ENCODE measurements at places on chromosomes 6 and 20.

- no peak for DNase-seq
These were observed 444.4 kb upstream of the MARCKS start for GRCh38 chr6:113412589-113413357.

- DNase-seq: no peak
These were observed 9.7 kb downstream of the HECA start for GRCh38 chr6:139144490-139145085.

- no peak for DNase-seq
These were observed 143.0 kb downstream of the GMDS start for GRCh38 chr6:2102316-2102883.

DNA sequence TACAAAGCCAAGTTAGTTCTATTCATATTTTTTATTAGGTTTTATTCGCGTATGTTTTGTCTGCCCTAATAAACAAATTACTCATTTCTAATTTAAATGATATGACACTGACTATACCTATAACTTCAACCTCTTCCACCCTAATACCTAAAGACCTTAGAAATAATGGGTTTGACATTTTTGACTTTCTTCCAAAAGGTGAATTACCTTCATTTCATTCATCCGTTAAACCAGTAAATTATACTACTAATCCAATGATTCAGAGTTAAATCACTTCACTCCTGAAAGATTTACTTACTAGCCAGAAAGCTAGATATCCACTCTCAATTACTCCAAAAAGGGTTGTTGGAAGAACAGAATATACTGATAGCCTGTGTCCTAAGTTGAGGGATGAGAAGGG, 5.2 kb downstream of the MRPS10 start:
- no peak for DNase-seq

- no peak for DNase-seq
These were observed 13.9 kb downstream of the CEP43 start for GRCh38 chr6:167013067-167013466.

DNA sequence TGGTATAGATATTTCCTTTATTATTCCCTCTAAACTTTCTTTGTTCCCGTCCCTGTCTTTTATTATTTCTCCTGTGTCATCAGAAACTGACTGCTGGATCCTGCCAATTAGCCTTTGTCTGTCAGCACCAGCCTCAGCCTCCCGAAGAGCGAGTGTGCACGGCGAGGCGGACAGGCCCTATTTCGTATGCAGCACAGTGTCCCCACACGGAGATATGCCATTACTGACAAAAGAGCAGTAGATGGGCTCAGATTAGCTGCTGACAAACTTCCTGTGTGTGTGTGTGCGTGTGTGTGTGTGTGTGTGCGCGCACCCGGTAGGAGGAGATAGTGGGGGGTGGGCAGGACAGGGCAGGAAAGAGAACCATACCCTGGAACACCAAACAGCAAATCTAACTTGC, 99.5 kb upstream of the ZFP64 start:
- DNase-seq: no peak

GRCh38 chr6:144246988-144247387, 38.1 kb upstream of the UTRN start:
- no peak for DNase-seq

DNA sequence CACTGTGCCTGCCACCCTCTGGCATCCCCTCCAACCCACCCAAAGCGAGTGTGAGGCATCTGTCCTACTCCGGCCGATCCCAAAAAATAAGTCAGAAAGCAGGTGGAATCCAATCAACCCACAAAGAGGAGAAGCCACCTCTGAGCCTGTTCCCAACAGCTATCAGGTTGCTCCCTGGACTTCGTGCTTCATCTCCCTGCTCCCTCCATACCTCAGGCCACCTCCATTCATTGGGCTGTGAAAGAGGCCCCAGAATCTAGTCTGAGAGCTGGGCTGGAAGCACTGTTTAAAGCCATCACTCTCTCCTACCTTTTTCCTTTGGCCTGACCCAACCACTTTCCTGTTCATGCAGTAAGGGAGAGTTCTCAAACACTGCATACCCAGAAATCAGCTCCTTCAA, 106.1 kb downstream of the ZMYND8 start:
- DNase-seq: no peak

DNA sequence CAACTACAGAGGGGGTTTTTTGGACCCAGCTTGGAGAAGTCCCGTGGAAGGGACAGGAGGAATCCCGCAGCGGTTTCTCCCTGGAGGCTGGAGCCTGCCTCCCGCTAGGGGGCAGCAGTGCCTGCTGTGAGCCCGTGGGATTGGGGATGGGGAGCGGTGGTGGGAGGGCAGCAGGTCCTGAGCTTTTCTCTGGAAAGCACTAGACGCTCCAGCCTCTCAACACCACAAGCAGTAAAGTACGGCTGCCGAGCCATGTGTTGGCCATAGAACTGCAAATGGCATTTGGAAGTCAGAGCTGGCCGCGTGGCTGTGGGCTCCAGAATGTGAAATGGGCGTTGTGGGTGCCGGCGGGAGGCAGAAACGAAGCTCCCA, 47.8 kb downstream of the GMPR start:
- DNase-seq: peak; percentile 93

DNA sequence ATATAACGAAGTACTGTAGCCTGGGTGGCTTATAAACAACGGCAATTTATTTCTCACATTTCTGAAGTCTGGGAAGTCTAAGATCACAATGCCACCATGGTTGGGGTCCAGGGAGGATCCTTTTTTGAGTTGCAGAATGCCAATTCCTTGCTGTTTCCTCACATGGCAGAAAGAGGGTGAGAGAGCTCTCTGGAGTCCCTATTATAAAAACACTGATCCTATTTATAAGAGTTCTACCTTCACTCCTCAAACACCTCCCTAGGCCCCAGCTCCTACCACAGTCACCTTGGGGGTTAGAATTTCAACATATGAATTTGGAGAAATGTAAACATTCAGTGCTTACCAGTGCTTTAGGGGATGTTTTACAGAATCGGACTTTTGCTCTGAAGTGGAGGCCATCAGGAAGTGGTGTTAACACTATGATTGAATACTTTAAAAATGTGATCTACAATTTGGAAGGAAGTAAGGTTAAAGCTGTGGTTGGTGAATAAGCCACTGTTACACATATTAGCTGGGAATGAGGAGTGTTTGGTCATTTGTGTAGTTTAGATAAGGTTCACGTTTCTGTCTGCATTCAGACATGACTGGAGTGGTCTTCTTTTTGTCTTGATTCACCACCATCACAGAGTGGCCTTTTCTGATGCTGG, 79.9 kb upstream of the SPTLC3 start:
- no peak for DNase-seq

- DNase-seq: no peak
These were observed 29.8 kb downstream of the PLCG1 start for GRCh38 chr20:41167118-41167470.

GRCh38 chr6:971981-972640, 279.2 kb upstream of the EXOC2 start:
- DNase-seq: no peak

GRCh38 chr6:15145821-15146220, 100.0 kb upstream of the JARID2 start:
- DNase-seq: no peak

DNA sequence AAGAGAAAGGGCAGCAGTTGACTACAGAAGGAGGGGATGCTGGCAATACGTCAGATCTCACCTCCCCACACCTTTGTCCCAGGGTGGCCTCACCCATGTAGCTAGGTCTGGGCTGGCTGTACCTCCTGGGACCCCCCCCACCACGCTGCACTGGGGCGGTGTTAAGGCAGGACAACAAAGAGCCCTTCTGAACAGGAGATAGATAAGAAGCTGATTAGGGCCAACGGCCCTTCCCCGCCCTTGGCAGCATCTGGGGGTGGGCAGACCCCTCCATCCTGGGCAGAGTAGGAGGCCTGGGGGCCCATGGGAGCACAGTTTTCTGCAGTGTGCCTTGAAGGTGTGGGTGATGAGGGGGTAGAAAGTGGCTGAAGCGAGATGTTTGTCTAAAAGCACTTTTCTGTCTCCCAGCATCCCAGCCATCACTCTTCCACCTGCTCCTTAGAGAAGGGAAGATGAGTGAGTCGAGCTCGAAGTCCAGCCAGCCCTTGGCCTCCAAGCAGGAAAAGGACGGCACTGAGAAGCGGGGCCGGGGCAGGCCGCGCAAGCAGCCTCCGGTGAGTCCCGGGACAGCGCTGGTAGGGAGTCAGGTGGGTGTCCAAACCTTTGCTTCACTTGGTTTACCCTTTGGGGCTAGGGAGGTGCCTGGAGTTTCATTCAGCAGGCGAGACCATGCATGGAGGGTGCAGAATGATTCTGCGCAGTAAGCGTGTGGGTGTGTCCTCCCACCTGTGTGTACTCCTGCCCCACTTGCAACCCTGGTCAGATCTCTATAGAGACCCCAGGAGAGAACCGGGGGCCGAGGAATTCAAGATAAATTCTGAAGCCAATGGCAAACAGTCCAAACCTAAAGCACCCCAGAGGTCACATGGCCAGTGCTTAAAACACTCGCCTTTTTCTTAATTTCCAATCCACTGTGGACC, 3.9 kb downstream of the HMGA1 start:
- DNase-seq: peak; percentile 41

DNA sequence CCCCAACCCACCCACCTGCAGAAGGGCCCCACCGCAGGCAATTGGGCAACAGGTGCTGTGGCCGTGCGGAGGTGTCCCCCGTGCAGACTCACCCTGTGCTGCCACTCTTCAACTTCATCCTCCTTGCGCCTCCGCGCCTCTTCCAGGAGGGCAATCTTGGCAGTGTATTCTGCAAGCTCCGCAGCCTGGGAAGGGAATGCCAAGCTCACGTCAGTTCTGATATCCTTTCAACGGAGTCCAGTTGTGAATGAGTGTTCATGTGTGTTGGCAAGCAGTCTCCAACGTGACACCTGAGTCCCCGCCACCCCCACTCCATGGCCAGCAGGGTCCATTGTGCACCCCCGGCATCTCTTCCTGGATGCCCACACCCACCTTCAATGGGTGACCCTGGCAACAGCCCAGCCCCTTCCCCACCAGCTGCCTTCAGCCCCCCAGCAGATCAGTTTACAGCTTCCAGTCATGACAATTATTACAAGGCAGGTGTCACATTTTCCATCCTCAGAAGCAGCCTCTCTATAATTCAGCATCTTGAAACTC, 49.9 kb downstream of the EZR start:
- DNase-seq: peak; percentile 29

DNA sequence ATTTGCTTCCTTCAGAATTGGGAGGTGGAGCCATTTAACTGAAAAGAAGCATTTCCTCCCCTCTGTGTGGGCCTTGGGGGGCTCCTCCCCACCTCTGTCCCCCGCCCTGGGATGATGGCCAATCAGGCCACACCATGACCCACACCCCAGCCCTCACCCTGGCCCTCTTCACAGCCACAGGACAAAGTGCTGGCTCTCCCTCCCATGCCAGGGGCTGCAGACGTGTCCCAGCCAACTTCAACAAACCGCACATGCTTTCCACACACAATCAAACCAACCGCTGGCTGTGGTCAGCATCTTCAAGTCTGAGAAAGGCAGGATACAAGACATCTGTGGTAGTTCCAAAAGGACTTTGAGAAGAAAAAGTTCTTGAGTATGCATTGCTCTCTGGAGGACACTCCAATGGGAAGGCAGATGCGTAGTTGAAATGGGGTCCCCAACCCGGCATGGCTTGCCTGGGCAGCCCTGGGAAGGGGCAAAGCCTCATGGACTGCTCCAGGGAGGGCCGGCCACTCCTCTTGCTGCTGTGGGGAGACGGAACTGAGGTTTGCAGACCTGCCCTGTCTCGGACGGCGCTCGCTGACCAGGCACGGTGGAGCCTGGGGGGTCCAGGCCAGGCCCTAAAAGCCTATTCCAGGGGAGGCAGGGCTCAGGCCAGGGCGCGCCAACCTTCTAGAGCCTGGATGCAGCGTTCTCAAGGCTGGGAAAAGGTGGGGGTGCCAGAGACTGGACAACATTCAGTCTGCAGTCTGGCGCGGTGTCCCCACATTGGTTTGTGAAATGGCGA, 12.2 kb downstream of the TTLL2 start:
- DNase-seq: no peak

DNA sequence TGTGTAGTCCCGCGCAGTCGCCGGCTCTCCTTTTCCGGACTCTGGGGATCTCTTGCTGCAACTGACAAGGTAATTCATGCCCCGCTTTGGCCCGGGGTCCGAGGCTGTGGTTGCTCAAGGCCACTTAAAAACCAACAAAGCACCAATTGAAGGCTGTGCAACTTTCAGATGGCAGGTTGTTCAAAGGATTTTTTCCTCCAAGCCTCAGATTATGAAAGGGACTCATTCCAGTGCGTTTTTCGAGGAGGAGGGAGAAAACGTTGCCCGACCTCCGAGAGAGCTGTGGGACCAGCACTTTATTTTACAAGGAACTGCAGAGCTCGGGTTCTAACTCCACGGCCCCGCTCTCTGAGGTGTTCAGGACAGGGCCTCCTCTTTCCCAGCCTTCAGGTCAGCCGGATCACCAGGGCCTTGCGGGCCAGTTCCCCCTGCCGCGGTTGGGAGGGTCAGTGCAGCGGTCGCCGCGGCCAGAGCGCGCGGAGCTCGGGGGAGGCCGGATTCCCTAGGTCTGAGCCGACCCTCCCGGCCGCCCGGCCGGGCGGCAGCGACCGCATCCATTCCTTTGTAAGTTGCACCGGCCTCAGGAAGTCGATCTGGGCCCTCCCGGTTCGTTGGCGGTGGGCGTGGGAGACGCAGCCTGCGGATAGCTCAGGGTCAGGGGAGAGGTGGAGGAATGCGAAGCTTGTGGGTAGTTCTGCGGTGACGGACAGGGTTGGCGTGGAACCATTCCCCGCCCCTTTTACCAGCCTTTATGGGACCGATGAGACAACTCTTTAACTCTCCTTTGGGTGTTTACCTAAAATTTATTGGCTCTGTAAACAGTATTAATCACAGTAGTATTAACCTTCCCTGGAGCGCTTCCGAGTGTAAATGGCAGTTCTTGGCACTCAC, 1.6 kb downstream of the UTRN start:
- DNase-seq: peak; percentile 83

DNA sequence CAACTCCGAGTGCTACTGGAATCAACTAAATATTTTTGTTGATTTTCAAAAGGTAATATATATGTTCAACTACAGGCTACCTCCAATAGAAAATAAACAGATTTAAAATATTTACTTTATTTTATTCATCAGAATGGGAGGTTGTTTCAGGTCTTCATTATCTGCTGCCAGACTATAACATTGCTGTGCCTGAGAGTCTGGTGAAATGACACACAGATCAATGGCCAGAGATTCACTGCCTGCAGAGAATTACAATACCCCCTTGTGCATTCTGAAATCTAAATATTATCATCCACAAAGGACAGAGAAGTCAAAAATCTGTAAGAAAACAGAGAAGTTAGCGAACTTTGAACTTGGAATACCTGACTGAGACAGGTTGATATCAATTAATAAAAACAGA, 667.8 kb upstream of the GJE1 start:
- no peak for DNase-seq

- DNase-seq: no peak
These were observed 31.6 kb upstream of the PRL start for GRCh38 chr6:22328474-22328873.

DNA sequence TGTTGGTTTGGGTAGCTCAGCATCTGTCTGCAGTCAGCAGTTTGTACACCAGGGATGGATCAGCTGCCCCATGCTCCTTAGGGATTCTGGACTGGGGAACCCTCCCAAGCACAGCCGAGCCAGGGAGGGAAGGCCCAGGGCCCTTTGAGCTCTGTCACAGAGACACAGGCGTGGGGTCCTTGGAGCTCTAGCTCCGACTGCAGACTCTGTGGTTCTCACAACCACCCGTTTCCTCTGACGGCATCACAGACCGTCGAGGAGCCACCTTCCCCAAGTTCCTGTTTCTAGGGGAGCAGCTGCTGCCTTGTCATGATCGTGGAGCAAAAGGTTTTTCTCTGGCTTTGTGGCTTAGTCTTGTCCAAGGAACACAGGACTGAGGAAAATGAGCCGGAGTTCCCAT, at the start of gene SLA2:
Gene SLA2, minus strand, starts transcription at position 199 of the 400 bp plus-strand sequence. CDS start 4,861 bp downstream, outside the sequence.
- no peak for DNase-seq

GRCh38 chr6:136737871-136738691, 54.2 kb downstream of the MAP3K5 start:
- DNase-seq: no peak

Data from H7 (cell line).